NCI-H82 (cell line): ENCODE measurements at places on chromosomes 12 and 14.

DNA sequence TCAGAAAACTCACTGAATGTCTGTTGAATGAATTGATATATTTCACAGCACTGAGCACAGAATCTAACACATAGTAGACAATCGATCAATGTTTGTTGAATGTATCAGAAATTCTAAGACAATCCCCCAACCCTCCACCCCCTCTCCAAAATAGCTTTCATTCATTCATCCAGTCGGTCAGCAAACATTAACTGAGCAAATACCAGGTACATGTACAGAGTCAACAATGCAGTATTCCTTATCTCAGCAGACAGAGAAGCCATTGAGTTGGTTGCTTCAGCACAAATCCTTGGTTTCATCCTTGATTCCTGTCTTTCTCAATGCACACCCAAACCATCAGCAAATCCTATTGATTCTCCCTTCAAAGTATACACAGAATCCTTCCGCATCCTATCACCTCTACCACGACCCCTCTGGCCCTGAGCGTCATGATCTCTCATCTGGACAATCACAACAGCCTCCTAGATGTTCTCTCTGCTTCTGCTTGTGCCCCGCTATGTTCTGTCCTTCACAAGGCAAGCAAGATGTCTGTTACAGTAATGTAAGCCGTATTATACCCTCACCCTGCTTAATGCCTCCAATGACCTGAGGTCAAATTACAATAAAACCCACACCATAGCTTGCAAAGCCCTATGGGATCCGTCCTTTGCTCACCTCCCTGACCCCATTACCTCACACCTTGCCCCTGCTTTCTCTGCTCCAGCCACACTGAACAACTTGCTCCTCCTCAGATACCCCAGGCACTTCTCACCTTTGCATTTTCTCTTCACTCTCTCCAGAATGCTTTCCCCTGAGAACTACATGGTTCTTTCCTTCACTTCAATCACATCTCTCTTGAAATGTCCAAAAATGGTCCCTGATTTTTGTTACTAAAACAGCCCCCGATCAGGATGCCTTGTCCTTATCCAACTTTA, 738.1 kb upstream of the TBX3 start:
- DNase-seq: peak; percentile 51

GRCh38 chr14:102785595-102785963, 8.3 kb downstream of the TRAF3 start:
- DNase-seq: no peak

GRCh38 chr12:117521346-117521745, 159.9 kb upstream of the NOS1 start:
- DNase-seq: peak; percentile 36

GRCh38 chr14:61696753-61697318, 1.5 kb downstream of the HIF1A start:
- peak; percentile 29 for DNase-seq

DNA sequence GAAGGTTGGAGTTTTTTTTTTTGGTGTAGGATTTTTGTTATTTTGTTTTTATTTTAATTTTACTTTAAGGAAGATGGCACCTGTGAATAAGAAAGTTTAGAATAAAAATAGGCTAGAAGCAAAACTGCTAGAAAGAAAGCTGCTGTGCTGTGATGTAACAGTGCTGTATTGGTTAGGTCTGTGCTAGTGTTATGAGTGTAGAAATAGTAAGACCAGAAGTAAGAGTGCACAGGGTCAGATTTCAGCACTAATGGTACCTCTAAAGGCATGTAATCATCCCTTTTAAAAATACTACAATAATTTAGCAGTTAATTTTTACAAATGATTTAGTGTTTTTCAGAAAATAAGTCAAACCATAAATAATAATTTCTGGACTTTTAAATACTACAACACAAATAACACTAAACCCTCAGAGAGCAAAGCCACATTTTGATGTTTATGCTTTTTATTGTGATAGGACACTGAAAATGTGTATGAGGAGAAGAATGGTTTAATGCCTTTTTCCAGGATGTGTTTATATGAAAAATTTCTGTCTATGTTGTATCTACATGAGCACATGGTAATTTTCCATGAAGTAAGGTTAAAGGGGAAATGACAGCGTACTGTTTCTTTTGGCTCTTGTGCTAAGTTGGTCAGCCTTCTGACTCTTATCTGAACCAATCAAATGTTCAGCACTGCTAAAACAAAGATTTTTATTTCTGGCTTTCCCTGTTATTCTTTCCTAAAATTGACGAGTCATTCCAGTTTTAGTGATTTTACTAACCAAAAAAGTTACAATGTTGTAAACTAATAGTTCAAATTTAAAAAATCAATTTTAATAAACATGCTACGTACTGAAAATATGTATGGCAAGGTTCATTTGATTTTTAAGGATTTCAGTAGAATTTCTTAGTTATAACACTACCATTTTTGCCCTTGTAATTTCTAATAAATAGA, 96.1 kb downstream of the PPHLN1 start:
- DNase-seq: no peak

DNA sequence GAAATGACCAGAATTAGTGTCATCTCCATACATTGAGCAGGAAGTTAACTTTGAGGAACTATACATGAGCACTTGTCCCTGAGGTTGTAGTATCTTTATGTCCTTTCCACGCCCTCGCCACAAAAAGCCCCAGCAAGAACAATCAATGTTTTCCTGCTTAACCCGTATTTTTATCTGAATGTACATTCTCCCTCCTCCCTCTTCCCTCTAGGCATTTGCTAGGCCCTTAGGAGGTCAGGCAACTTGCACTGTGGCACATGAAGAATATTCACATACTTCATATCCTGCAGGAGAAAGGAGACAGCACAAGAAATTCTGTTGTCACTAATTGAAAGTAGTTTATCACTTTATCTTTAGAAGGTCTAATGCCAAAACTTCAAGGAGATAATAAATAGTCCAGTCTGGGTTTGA, 18.1 kb upstream of the DUSP6 start:
- no peak for DNase-seq

DNA sequence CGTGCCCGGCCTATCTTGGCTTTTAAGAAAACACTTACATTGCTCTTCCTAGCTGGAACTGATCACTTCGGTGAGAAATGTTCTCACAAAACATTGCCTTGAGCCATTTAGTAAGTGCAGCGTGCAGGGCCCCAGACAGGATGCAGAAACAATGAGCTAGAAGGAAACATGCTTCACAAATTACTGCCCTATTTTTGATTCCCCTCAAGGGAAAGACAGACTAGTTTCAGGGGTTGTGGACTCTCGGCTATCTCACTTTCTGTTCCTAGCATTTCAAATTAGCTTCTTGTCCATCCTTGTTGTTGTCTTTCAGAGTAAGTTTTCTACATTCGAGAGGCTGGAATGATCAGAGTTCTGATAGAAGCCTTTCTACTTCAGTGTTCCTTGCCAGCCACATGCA, 21.6 kb downstream of the TGFB3 start:
- DNase-seq: no peak

GRCh38 chr12:67927324-67927723, 61.9 kb upstream of the IFNG-AS1 start:
- DNase-seq: no peak

DNA sequence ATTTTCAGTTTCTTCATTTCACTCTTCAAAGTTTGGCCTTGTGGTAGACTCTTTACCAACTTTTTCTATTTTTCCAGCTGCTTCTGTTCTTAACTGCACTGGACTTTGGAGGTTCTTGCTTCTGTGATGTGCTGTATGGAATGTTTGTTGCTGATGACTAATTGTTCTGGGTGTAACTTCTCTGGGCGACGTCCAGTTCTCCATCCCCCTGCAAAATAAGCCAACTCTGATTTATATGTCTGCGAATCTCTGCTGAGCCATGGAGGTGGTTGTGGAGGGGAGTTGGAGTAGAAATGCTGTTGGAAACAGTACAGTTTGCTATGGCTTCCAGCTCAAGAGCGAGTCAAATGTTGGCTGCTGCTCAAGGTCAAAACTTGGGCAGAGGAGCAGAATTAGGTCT, 113.9 kb upstream of the DYRK2 start:
- no peak for DNase-seq

DNA sequence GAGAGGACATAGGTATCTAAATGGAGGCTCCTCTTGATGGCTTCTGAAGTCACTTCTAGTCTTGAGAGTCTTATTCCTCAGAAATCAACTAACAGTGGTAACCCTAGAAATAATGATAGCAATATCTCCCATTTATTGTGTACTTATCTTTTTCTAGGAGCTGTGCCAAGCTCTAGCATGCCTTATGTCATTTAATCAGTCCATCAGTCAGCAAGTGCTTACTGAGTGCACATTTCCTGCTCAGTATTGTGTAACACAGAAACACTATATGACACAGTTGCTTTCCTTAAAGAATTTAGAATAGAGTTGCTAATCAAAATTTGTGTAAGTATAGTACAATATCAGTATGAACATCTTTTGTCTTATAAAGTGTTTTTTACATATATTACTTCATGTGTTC, 36.6 kb downstream of the KRT76 start:
- peak; percentile 34 for DNase-seq

DNA sequence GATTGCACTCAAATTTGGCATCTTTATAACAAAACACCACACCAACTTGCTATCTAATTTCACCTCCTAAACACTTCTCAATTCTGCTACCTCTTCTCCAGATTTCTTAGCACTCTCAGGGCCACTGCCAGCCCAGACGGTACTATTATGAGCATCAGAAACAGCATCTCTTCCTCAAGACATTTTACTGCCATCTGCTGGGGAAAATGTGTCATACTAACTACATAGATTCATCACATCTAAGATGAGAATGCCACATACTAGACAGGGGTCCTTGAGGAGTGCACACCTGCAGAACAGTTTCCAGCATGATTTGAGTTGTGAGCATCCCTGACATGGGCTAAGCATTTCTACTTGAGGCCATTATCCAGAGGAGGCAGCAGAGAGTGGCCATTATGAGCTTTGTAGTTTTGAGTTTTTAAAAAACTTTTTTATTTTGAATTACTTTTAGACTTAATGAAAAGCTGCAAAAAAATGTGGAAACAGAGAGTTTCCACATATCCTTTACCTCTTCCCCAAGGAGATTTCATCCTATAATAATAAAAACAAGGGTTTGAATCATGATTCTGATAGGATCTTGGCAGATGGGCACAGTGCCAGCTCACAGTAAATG, 15.1 kb upstream of the GRIP1 start:
- peak; percentile 88 for DNase-seq

DNA sequence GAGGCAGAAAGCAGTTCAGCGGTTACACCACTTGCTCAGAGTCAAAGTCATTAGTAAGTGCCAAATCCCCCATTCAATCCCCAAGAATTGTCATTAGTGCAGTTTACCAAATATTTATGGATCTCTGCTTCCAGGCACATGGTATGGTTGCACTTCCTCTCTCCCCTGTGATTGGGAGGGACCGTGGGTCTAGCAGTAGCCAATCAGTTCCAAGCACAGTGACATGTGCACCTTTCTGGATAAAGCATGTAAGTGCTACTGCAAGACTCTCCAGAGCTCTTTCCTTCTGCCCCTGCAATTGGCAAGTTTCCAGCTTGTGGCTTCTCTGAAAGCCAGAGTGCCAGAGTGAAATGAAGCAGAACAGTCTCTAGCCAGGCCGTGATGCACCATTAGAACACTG, 85.3 kb upstream of the FLRT2 start:
- peak; percentile 29 for DNase-seq

GRCh38 chr14:36805131-36805559, 143.5 kb downstream of the PAX9 start:
- DNase-seq: no peak

DNA sequence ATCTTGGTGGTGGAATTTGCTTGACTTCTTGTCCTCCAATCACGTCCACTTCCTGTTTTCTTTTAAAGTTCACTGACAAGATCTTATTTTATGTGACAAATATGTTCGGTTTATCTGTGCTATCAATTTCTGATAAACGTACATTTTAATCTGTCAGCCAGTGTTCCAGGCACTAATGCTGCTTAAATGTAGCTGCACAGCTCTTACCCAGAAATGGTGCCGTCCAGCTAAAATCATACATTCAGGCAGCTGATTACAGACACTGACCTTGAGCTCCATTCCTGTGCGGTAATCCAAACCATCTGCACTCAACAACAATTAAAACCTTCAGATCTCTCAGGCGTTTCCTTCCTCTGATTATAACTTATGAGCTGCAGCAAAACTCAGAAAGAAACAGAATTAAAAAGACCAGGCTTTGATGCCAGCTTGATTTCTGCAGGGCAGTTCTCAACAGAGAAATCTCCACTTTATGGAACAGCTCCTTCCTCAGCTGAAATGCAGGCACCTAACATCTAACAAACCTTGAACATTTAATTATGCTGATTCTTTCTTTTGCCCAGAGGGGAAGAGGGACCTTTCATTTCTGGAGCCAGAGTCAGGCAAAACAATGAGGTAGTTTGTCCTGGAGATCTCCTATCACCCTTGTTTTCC, 26.4 kb upstream of the RASSF3 start:
- DNase-seq: peak; percentile 70

- no peak for DNase-seq
Observed at GRCh38 chr12:110689281-110690126, 589 bp upstream of the HVCN1 start.

GRCh38 chr14:33954016-33954598, 3.2 kb upstream of the EGLN3 start:
- DNase-seq: no peak

GRCh38 chr12:46534327-46534840, 161.8 kb upstream of the SLC38A2 start:
- no peak for DNase-seq

- DNase-seq: no peak
Observed at GRCh38 chr12:122250047-122250446, 16.2 kb downstream of the VPS33A start.

- DNase-seq: no peak
Observed at GRCh38 chr12:115810122-115810901, 467.2 kb downstream of the MED13L start.

DNA sequence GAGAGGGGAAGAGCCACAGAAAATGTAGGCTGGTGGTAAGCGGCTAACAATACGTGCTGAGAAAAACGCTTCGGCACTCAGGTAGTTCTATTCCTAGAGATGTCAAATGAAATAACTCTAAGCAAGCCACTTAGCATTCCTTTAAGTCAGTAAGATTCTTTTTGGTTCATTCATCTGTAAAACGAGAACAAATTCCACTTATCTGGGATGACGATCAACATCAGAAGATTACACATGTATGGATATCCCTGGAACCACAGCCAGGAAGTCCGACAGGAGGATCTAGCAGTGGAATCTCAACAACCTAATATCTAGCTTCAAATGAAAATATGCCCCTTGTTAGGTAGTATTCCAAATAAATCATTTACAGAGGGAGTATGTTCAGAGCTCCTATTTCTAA, 74.6 kb upstream of the CDKN3 start:
- no peak for DNase-seq

DNA sequence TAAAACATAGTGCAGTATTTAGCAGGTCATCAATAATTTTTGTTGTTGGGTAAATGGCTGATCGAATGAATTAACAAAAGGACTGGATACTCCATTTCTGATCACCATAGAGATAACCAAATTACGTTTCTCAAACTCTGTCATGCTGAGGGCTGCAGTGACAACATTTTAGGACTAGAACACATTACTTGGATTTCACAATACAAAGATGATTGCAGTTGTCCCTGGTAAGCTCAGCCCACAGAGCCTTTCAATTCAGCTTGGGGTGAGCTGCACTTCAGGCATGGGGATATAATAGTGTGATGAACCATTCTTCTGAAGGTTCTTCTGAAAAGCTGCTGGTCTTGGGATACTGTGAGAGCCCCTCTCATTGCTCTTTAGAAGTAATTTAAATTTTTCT, 74.3 kb downstream of the FAR2 start:
- no peak for DNase-seq
